Stimulated activated CD8-positive, alpha-beta memory T cell treated with anti-CD3 and anti-CD28 coated beads, Interleukin-7, amount 100 ng/mL, for 4 hours (primary cell): ENCODE measurements at places on chromosomes 3 and 15.

GRCh38 chr3:69092030-69092516 lies 7.3 kb downstream of the ARL6IP5 start:
- DNase-seq, result no peak

GRCh38 chr3:99191186-99191585 lies 289.7 kb upstream of the DCBLD2 start:
- DNase-seq, result no peak

DNA sequence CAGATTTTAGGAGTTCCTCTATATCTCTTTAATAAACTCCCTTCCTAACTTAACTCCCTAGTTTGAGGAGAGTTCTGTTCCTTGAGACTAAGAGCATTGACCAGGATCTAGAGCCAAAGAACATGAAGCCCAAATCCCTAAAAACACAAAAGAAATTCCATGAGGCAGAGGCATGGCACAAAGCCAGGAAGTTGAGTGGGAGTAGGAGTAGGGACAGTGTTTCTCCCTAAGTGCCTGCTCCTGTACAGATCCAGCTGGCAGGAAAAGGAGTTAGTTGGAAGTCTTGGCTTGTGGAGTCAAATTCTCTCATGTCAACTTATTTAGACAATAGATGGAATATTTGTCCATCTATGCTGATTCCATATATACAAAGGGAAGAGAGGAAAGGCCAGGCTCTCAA lies 11.4 kb downstream of the ACTC1 start:
- DNase-seq, result no peak

DNA sequence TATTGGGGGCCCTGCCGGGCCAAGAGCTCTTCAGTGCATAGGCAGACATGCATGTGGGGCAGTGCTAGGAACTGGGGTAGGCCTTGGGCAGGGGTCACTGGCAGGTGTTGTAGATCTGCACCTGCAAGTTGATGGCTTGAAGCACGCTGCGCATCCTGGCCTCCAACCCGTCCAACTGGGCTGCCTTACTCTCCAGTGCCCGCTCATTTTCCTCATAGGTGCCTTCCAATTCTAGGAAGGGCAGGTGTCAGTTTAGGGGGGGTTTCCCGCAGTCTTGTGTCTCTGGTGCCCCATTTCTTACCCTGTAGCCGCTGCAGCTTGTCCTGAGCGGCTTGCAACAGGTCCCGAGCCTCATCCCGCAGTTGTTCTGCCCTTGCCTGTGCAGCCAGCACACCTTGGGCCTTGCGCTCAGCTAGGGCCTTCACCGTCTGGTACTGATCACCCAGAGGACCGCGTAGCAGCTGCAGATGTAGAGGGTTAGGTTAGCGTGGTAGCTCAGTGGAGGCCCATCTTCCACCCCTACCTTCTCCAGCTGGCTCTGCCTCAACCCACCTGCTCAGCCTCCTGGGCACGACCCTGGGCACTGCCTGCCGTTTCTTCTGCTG lies 611 bp upstream of the USP19 start:
- no peak for DNase-seq

DNA sequence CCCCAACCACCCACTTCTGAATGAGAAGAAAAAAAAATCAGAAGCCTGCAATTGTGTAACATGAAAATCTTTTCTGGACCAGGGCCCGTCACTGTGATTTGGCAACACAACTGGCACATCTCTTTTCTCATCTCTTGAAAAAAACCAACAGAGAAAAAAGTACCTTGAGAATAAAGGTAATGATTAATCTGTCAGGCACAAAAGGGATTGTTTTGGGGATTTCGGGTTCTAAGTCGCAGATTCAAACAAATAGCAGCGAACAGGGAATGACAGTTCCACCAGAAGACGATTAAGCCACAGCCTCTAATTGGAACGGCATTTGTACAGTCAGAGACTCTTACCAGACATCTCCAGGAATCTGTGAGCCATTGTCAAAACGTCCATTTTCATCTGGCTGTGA lies at the start of gene AQP9:
AQP9 (plus strand) TSS at position 276 of the 400 bp plus-strand sequence. CDS start 185 bp downstream, outside the sequence.
- DNase-seq, result no peak

DNA sequence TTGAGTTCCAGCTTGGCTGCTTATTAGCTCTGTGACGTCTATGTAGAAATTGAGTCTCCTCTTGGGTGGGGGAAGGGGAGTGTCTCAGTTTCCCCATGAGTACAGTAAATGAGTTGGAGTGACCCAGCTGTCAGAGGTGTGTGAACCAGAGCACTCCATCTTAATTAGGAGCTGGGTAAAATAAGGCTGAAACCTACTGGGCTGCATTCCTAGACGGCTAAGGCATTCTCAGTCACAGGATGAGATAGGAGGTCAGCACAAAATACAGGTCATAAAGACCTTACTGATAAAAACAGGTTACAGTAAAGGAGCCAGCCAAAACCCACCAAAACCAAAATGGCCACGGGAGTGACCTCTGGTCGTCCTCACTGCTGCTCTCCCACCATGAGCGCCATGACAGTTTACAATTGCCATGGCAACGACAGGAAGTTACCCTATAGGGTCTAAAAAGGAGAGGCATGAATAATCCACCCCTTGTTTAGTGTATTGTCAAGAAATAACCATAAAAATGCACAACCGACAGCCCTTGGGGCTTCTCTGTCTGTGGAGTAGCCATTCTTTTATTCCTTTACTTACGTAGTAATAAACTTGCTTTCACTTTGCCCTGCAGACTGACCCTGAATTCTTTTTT lies 222.4 kb downstream of the CACNA2D3 start:
- DNase-seq, result no peak

DNA sequence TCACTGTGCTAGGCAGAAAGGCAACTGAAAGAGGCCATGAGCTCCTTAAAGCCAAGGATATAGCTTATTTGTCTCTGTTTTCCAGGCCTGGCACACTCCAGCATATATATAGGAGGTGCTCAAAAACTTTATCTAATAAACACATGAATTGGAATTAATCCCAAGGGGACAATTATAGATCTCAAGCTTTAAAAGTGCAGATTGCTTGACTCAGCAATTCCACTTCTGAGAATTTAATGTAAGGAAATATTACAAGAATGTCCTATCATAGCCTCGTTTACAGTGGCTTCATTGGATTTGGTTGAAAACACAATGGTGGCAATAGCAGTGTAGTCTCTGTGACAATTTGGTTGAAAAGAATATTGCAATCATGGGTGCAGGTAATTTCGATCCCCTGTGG lies 267.3 kb downstream of the SHQ1 start:
- DNase-seq, result no peak

DNA sequence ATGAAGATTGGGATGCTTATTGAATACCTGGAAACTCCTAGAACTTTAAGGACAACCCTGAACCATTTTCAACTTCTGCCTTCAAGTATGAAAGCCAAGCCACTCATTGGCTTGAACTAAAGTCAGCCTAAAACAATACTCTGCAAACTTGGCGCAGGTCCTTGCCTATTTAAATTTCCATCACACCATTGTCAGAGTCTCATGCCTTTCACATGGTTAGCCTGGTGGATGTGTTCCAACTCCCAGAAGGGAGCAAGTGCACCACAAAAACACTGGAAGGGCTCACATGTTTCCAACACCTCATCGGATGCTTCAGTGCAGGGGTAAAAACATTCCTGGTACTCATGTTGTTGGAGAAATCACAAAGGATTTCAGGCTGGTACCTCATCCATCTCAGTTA lies 511.6 kb upstream of the MDFIC2 start:
- DNase-seq, result no peak

DNA sequence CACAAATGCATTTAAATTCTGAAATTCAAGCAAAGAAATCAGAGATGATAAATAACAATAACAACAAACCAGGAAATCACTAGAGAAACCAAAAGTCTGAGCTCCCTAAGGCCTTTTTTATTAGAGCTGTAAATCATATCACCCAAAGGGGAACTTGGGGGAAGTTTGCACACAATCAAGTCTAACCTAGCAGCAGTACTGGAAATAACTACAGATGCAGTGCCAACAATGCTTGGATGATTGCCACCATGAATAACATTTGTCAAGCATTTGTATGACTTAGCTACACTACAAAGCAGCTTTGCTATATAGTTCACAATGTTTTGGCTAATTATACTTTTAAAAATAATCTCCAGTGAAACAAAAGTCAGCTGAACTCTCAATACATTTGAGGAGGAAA lies 27.8 kb downstream of the SHQ1 start:
- no peak for DNase-seq

- DNase-seq, result no peak
Observed at GRCh38 chr3:72193771-72194430, 409.0 kb upstream of the PROK2 start.

DNA sequence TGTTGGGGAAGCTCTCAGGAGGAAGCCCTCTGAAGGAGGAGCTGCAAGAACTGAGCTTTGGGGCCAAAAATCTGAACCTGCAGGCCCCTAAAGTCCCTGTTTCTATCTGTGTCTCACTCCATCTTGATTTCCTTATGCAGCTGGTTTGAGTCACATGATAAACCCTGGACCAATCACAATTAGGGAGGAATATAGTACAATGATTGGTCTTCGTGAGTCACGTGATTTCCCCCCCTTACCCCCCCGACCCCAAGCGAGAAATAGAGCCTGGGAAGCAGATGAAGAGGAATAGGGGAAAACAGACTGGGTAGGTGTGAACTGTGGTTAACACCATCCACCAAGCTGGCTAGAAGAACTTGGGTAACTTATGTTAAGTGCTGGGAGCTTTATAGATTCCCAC lies 12.9 kb downstream of the CRABP1 start:
- no peak for DNase-seq

DNA sequence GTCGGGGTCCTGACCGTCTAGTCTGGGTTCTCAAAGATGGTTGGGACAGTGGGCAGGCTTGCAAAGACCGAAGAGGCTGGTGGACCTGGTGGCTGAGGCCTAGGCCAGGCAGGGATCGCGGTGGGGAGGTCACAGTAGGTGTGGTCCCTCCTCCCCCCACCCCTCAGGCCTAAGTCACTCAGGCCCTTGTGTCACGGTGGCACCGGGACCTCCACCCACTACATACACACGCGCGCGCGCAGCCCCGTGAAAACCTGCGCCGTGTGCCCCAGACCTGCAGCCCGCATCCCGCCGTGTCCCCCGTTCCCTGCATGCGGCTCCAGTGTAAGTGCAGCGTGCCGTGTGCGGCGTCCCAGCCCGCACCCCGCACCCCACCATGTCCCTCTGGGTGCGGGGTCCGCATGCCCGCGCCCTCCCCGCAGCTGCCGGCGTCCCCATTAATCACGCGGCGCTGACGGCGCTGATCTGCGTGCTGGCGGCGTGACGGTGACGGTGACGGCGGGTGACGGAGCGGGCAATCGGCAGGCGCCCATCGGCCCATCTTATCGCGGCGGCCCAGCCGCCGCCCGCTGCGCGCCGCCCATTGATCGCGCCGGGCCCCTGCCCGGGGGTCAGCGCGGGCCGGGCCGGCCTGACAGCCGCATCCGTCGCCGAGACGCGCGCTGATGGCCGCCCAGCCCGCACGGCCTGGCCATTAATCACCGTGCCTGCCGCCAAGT lies 24.4 kb downstream of the SEC61A1 start:
- no peak for DNase-seq

GRCh38 chr15:60795889-60796288 lies 316.9 kb upstream of the ICE2 start:
- no peak for DNase-seq

DNA sequence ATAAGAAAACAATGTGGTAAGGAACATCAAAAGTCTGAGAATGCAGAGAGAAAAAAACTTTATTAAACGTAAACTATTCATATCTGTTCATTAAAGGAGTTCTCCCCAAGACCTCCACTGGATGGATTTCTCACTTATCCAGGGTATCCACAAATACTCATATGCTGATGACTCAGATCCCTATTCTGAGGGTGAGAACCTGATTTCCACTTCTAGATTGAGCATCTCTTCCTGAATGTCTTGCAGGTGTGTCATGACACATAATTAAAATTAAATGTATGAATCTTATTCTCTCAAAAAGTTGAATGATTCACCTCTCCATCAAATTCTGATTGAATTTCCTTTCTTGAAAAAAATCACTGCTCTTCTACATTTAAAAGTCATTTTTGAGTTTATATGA lies 199.9 kb downstream of the MFSD1 start:
- DNase-seq, result no peak

- no peak for DNase-seq
Observed at GRCh38 chr3:171804618-171805389, 5.5 kb downstream of the PLD1 start.

- DNase-seq, result no peak
Observed at GRCh38 chr3:64888165-64888564, 200.4 kb upstream of the ADAMTS9 start.
